ENCODE measurements at places on chromosomes 1 and 21. TPM values are rescaled to one million over a fixed set of nuclear protein-coding genes. Genes with fewer than 3 reads are reported as not detected.
A peak's percentile ranks its signal among the peaks of the same experiment; 100 is the strongest.

The ZNF648 gene
- total RNA-seq = not detected

GRCh38 chr1:55420929-55421716, 206.0 kb upstream of the USP24 start:
- no peaks in the 10 kb centered on the region for H3K27me3 ChIP-seq
- no peak overlapping the region for H3K4me3 ChIP-seq
- no peak overlapping the region for H3K27ac ChIP-seq
- H3K4me1 ChIP-seq = peaks cover 8% of the 10 kb centered on the region

The KCNT2 gene
- total RNA-seq = 0.56 TPM

The FRRS1 gene
- 21.7 TPM for total RNA-seq

DNA sequence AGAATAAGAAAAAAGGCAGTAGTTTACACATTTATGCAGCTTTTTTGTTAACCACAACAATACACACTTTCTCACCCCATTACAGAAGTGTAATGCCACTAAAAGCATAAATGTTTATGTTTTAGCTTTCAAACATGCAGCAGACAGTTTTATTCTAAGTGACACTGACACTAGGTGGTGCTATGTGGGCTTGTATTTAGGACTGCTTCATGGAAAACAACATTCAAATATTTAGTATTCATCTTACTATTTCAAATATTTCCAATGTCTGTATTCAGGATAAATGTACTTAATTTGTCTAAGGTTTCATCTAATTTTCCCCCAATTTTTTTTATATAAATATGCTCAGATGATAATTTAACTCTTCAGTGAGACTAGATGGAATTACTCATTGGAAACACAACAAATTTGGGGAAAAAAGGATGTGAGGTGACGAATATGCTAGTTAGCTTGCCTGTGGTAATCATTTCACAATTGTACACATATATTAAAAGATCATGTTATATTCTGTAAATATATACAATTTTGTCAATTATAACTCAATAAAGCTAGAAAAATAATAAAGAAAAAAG, 71.4 kb downstream of the USP1 start:
- H3K4me3 ChIP-seq = no peak overlapping the region
- no peaks in the 10 kb centered on the region for H3K4me1 ChIP-seq
- DNase-seq = peak; percentile 65
- H3K27ac ChIP-seq = no peak overlapping the region
- H3K27me3 ChIP-seq = no peaks in the 10 kb centered on the region

- H3K36me3 ChIP-seq = no peaks in the 10 kb centered on the region
- H3K4me3 ChIP-seq = no peak overlapping the region
- no peak overlapping the region for H3K27ac ChIP-seq
- H3K27me3 ChIP-seq = no peaks in the 10 kb centered on the region
- no peaks in the 10 kb centered on the region for H3K4me1 ChIP-seq
Observed at GRCh38 chr1:51535006-51535592, 16.0 kb upstream of the EPS15 start.

- no peaks in the 10 kb centered on the region for H3K4me1 ChIP-seq
- H3K36me3 ChIP-seq = no peaks in the 10 kb centered on the region
- no peak overlapping the region for H3K27ac ChIP-seq
- no peak overlapping the region for H3K4me3 ChIP-seq
- DNase-seq = no peak
Observed at GRCh38 chr1:182644886-182645285, 39.5 kb downstream of the RGS8 start.

The RNF187 gene
- 14.0 TPM for total RNA-seq

- H3K27me3 ChIP-seq = no peaks in the 10 kb centered on the region
- no peak overlapping the region for H3K4me3 ChIP-seq
- no peaks in the 10 kb centered on the region for H3K4me1 ChIP-seq
- DNase-seq = no peak
- no peak overlapping the region for H3K27ac ChIP-seq
- no peaks in the 10 kb centered on the region for H3K36me3 ChIP-seq
Observed at GRCh38 chr1:88150330-88150729, 533.7 kb upstream of the PKN2 start.

DNA sequence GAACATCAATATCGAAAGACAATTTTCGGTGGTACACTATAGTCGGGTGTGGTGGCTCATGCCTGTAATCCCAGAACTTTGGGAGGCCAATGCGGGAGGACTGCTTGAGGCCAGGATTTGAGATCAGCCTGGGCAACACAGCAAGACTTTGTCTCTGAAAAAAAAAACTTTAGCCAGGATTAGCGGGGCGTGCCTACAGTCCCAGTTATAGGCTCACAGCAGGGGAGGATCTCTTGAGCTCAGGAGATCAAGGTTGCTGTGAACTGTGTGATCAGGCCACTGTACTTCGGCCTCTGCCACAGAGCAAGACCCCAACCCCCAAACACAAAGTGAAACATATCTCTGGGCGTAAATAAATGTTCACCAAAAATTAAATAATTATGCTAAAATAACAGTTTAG, 1.6 kb downstream of the TADA1 start:
- no peak overlapping the region for H3K4me3 ChIP-seq
- H3K36me3 ChIP-seq = no peaks in the 10 kb centered on the region
- no peak for DNase-seq
- no peak overlapping the region for H3K27ac ChIP-seq
- peaks cover 2% of the 10 kb centered on the region for H3K4me1 ChIP-seq
- H3K27me3 ChIP-seq = no peaks in the 10 kb centered on the region

- H3K4me3 ChIP-seq = no peak overlapping the region
- H3K27ac ChIP-seq = no peak overlapping the region
- no peaks in the 10 kb centered on the region for H3K4me1 ChIP-seq
- H3K27me3 ChIP-seq = no peaks in the 10 kb centered on the region
- no peaks in the 10 kb centered on the region for H3K36me3 ChIP-seq
- DNase-seq = no peak
Observed at GRCh38 chr1:54600947-54601721, 22.2 kb downstream of the FAM151A start.

DNA sequence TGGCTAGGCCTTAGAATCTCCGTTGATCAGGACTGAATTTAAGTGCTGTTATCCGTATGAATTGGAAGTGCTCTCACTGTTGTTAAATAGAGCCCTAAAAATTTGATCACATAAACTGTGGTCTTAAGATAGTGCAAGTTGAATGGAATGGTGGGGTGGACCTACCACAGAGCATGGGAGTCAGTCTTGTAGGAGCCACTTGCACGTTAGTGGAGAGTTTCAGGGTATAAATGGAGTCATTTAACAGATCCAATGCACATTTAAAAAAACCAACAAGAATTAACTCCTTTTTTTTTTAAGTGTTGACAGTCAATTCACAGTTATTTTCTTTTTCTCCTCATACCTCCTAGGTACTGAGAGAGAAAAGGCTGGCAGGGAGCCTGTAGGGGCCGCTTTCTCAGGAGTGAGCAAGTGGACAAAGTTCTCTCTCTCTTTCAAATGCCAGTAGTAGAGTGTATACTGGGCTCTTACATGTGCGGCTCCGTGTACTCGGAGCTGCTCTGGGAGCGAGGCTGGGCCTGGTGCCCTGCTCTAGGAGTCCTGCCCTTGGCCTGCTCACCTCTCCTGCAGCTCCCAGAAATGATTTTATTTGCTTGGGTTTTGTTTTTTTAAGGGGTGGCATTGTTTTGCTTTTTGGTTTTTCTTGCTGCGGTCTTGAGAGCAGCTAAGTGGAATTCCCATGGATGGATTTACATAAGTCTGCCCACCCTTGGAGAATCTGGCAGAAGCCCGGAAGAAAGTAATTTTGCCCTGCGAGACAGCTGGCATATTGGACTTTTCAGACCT, 91.3 kb downstream of the ATP5PO start:
- H3K27ac ChIP-seq = no peak overlapping the region
- H3K27me3 ChIP-seq = no peaks in the 10 kb centered on the region
- DNase-seq = no peak

DNA sequence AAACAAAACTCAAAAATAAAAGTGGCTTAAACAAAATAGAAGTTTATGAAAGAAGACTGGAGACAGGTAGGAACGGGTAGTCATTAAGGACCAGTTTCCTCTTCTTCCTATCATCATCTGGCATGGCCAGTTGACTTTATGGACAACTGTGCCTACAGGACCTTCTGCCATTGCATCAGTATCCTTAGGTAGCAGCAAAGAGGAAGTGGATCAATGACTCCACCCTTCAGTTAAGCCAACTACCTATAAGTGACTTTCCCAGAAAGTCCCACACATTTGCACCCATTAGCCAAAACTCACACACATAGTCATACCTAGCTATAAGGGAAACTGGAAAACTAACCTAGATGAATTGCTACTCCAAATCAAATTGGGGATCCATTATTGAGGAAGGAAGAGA, 51.7 kb downstream of the RASAL2 start:
- H3K27me3 ChIP-seq = no peaks in the 10 kb centered on the region
- H3K36me3 ChIP-seq = no peaks in the 10 kb centered on the region
- DNase-seq = no peak
- peaks cover 3% of the 10 kb centered on the region for H3K4me1 ChIP-seq
- no peak overlapping the region for H3K27ac ChIP-seq

DNA sequence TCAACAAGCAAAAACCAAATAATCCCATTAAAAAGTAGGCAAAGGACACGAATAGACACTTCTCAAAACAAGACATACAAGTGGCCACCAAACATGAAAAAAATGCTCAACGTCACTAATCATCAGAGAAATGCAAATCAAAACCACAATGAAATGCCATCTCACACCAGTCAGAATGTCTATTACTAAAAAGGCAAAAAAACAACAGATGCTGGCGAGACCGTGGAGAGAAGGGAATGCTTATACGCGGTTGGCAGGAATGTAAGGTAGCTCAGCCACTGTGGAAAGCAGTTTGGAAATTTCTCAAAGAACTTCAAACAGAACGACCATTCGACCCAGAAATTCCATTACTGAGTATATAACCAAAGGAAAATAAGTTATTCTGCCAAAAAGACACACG, 145.1 kb upstream of the EDN2 start:
- H3K36me3 ChIP-seq = no peaks in the 10 kb centered on the region
- peak; percentile 85 for DNase-seq
- H3K4me3 ChIP-seq = no peak overlapping the region

Measured in IMR-90 (cell line).